ENCODE measurements at places on chromosomes 11 and 22. TPM values are rescaled to one million over a fixed set of nuclear protein-coding genes. Genes with fewer than 3 reads are reported as not detected.

The CCDC87 gene
- not detected for total RNA-seq

The TYR gene
- 10.5 TPM for total RNA-seq

The KLHL35 gene
- total RNA-seq, result 3.0 TPM

The NLRP14 gene
- total RNA-seq, result not detected

The PLAAT2 gene
- total RNA-seq, result not detected

The APOA5 gene
- not detected for total RNA-seq

The SPTBN2 gene
- total RNA-seq, result 337 TPM

The IGLL1 gene
- not detected for total RNA-seq

The SPECC1L gene
- 28.5 TPM for total RNA-seq

The ABCC8 gene
- 0.42 TPM for total RNA-seq

DNA sequence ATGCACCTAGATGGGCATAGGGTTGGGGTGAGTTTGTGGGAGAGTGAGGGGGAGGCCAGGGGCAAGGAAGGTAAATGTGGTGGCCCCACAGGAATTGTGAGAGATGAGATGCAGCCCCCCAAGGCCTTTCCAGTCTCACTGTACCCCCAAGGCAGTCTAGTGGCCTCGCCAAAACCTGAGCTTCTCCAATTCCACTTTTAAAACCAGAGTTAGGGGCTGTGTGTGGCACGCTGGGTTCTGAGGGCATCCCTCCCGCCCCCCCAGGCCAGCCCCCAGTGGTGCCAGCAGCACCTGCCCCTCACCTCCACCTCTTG, 40.4 kb downstream of the KCNC1 start:
- DNase-seq, result no peak

DNA sequence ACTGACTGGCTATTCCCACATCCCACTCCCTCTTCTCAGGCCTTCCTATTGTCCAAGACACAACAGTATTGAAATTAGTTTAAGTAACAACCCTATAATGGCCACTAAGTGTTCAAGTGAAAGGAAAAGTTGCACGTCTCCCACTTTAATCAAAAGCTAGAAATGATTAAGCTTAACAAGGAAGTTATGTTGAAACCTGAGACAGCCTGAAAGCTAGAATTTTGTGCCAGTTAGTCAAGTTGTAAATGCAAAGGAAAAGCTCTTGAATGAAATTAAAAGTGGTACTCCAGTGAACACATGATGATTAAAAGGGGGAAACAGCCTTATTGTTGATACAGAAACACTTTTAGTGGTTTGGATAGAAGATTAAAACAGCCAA, 332.7 kb downstream of the CASP12 start:
- no peak for DNase-seq

DNA sequence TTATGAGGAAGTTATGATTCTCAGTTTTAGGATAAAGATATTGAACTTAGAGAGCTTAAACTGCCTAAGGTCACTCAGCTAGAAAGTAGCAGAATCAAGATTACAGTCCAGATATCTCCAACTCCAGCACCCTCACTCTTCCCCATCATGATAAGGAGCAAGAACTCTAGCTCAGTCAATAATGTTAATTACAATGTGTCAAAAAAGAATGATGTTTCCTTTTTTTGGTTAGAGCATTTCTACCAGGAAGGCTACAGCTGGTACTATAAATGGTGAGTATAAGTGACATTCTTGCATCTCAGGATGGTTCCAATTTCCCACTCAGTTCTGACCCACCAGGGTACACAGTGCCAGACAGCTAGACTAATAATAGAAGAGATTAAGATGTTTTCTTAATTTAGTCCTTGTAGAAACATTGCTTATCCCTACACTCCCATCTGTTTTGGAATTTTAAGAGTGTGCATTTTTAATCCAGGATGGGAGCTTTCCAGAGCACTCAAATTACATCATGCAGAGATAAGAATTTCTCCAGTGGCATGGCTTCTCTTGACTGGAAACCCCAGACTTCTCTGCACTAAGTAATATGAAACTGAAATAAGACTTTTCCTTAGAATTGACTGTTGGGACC, 21.6 kb upstream of the BBOX1 start:
- no peak for DNase-seq

- DNase-seq, result peak; percentile 80
These were observed 471 bp upstream of the AHNAK start for GRCh38 chr11:62546929-62547625.

GRCh38 chr11:118522571-118523072, 4.7 kb upstream of the TTC36 start:
- no peak for DNase-seq

DNA sequence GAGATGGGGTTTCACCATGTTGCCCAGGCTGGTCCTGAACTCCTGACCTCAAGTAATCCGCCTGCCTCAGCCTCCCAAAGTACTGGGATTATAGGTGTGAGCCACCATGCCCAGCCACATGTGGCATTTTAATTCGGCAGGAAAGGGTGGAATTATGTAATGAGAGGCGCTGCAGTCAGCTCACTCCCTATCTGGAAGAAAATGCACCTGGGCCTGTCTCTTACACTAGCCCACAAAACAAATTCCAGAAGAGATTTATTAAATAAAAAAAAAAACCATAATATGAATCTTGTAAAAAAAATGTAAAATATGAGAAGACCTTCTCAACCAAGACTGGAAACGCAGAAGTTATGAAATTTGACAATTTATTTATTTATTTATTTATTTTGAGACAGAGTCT, 8.2 kb upstream of the KAT5 start:
- no peak for DNase-seq

GRCh38 chr22:19385221-19385906, 46.2 kb downstream of the HIRA start:
- no peak for DNase-seq

- no peak for DNase-seq
These were observed 29.2 kb downstream of the PDGFD start for GRCh38 chr11:104134745-104135144.

- no peak for DNase-seq
These were observed 37.7 kb upstream of the B3GAT1 start for GRCh38 chr11:134449713-134450112.

DNA sequence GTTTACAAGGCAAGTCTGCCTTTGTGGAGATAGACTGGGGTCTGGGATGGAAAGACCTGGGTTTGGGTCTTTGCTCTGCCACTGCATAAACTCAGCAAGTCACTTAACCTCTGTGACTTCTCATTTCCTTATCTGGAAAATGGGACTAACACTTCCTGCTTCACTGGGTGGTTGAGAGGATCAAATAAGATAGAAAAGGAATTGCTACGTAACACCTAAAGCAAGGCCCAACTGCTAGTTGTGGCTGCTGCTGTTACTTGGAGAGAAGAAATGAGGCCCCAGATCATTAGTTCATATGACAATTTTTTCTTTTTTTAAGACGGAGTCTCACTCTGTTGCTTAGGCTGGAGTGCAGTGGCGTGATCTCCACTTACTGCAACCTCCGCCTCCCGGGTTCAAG, 5.9 kb downstream of the PTPRJ start:
- no peak for DNase-seq

DNA sequence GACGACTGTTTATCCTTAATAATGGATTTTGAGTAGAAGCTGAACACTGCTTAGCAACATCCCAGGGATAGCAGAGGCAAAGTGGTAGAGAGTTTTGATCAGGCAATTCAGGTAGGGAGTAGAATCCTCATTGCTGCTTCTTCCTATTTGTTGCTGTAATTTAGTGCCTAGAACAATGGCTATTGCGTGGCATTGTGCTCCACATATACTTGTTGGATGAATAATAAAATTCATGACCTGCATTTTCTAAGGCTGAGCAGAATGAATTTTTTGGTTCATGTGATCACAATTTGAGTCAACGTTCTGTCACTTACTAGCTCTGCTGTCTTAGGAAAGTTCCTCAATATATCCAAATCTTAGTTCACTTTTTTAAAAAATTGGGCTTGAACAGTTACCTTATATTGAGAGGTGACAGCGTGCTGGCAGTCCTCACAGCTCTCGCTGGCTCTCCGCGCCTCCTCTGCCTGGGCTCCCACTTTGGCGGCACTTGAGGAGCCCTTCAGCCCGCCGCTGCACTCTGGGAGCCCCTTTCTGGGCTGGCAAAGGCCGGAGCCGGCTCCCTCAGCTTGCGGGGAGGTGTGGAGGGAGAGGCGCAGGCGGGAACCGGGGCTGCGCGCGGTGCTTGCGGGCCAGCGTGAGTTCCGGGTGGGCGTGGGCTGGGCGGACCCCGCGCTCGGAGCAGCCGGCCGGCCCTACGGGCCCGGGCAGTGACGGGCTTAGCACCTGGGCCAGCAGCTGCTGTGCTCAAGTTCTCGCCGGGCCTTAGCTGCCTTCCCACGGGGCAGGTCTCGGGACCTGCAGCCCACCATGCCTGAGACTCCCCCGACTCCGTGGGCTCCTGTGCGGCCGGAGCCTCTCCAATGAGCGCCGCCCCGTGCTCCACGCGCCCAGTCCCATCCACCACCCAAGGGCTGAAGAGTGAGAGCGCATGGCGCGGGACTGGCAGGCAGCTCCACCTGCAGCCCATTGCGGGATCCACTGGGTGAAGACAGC, 350.6 kb downstream of the ETS1 start:
- DNase-seq, result no peak

DNA sequence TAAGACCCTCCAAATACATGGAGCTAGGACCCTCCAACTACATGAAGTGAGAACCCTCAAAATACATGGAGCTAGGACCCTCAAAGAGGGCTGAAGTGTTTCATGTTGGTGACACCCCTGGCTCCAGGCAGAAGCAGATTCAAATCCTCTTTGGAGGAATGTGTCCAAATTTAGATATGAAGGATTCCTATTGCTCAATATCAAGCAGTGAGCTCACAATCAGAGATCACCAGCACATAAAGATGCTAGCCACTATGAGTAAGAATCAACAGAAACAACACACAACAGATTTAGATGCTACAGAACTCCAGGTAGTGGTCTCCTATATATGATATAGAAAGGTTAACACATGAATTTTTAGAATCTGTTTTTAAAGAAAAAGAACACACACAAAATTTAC, 11.2 kb upstream of the RAB3IL1 start:
- DNase-seq, result no peak

DNA sequence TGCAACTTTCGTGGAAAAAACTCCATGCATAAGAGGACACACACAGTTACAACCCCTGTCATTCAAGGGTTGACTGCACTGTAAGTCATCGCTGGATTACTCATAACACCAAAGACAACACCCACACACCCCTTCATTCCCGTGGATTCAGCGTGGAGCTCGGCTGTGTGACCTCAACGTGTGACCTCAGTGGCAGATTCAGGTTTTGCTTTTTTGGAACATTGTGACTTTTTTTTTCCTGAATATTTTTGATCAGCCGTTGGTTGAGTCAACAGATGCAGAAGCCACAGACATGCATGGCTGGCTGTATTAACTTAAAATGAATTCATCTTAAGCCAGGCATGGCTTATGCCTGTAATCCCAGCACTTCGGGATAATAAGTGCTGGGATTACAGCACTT, 19.7 kb upstream of the MUC5AC start:
- DNase-seq, result no peak

- no peak for DNase-seq
These were observed 266.0 kb upstream of the MTNR1B start for GRCh38 chr11:92703449-92703830.

DNA sequence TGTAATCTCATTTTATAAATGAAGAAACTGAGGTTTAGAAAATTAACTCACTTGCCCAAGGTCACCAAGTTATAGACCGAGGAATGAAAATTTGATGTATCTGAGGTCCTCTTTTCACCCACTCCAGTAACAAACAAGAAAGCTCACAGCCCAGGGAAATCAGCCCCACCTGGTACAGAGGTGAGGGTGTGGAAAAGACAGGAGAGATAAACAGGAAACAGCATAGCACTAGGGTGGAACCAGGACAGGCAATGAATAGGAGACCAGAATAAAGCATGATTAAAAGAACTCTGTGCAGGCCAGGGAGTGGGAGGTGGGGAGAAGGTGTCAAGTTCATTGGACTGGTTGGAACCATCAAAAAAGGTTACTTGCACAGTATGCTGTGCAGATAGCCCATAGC, 46.2 kb upstream of the SMCO4 start:
- no peak for DNase-seq

- no peak for DNase-seq
These were observed 15.3 kb upstream of the OR10V1 start for GRCh38 chr11:59728913-59729312.

DNA sequence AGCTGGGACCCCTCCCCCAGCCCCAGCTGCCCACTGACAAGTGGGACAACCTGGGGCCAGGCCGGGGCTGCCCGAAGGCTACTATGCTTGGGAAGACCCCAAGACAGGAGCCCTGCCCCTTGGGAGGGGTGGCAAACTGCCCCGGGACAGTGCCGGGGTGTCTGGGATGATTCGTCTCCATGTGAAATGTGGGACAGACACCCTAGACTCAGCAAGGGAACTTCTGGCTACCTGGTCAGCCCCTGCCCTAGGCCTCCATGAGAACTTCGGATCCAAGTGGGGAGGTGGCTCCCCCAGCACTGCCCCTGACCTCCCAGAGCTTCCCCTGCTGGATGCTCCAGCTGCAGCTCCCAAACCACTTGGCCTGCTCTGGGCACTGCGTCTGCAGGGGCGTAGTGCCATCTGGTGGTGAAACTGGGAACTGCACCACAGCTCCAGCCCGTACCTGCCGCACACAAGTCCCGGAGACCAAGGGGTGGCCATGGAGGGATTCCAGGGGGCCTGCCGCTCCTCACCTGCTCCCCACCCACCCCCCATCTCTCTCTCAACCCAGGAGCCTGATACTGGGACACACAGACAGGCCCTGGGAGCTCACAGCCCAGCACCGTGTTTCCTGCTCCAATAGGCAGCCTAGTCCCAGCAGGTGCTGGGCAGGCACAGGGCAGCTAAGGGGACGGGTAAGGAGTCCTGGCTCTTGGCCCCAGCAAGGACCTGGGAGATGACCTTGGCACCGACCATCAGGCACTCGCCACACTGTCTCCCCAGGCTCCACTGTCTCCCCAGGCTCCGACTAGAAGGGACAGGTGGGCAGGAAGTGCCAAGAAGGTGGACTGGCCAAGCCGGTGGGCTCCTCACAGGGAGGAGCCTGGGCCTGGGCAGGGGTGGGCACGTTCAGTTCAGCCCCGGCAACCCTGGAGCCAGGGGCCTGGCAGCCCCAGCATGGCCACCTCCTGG, 194.1 kb downstream of the IGLL1 start:
- DNase-seq, result peak; percentile 87

- peak; percentile 28 for DNase-seq
These were observed 4.7 kb downstream of the PLAAT3 start for GRCh38 chr11:63609536-63609935.

DNA sequence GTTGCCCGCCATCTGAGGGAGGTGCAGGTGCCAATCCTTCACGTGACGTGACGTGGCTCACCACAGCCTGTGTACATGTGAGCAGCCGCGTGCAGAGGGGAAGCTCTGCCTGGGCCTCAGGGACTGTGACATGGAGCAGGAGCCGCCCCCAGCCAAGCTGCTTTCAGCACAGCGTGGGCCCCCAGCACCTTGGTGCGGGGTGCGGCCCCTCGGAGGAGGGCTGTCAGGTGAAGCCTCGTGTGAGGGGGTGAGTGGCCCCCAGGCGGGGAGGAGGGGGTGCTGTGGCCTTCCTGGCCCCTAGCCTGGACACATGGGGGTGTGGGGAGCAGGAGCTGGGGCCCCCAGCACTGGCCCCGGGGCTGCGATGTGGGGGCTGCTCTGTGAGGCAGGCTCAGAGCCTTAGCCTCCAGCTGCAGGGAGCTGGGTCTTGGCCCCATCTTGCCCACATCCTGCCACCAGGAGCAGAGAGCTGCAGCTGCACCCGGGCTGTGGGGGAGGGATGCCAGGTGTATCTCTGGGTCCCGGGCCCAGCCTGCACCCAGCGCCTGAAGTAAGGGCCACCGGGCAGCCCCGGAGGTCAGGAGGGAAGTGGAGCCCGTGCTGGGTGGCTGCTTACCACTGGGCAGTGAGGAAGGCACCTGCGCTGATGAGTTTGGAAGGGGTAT, at the start of gene ADORA2A:
ADORA2A (plus strand) TSS at position 100 of the 665 bp plus-strand sequence. CDS start 5,806 bp downstream, outside the sequence.
- DNase-seq, result no peak

- peak; percentile 68 for DNase-seq
These were observed 742 bp upstream of the CASP4 start for GRCh38 chr11:104968856-104969776.
